Fibroblast of upper back skin (primary cell): ENCODE measurements at places on chromosomes 3 and 15.

DNA sequence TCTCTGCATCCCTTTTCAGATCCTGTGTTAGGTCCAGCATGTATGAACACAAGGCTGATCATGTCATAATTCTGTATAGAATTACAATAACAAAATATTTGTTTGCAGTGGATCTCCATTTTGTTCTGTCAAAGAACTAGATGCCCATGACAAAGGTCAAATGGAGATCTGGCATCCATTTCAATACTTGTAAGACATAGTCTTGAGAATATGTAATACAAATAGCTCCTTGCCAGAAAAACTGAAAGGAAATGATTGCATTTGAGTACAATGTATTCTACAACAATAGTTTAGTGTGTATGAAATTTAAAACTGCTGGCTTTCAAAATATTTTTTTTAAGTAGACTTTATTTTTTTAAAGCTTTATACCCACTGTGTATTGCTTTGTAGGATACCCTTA, 101.1 kb downstream of the CMSS1 start:
- peak; percentile 19 for DNase-seq

- no peak for DNase-seq
Measured at GRCh38 chr3:39449796-39450195, 17.7 kb upstream of the MOBP start.

DNA sequence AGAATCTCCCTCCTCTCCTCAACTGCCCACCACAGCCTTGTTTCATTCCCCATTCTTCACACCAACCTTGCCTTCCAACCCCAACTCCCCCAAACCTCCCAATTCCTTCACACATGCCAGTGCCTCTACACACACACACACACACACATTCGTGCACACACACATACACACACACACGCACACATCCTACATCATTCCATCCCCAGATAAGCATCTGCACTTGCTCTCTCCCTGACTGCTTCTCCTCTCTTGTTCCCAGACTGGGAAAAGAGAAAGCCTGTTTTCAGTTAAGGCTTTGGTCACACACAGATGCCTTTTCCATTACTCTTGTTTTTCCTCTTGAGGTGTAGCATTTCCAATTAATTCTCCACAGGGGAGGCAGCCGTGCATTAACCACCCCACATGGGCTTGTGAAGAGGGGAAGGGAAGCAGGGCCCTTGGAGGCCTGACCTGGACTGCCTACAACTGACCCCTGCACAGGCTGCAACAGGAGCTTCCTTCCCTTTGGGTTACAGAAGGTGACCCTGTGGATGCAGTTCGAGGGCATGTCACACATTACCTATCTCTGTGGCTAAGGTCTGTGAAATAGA, 32.0 kb upstream of the BOC start:
- DNase-seq = peak; percentile 28

DNA sequence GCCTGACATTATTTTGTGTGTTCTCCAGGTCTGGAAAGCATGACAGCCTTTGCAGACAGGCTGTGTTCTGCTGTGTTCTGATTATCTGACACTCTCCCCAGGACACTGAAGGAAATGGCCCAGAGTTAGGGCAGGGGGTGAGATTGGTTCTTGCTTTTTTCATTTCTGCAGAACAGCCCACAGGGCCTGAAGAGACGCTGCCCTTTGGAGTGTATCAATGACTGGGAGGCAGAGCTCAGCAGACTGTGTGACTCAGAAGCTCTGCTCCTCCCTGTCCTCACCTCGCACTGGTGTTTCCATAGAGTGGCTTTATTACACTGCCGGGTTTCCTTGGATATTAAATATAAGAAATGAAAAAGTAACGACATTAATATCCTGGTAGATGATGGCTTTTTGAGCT, 523.6 kb downstream of the NTRK3 start:
- DNase-seq = peak; percentile 32
